CD4-positive, alpha-beta T cell treated with Interleukin-6 at 100 ng/mL for 8 hours (primary cell): ENCODE measurements at places on chromosomes 4 and X.

DNA sequence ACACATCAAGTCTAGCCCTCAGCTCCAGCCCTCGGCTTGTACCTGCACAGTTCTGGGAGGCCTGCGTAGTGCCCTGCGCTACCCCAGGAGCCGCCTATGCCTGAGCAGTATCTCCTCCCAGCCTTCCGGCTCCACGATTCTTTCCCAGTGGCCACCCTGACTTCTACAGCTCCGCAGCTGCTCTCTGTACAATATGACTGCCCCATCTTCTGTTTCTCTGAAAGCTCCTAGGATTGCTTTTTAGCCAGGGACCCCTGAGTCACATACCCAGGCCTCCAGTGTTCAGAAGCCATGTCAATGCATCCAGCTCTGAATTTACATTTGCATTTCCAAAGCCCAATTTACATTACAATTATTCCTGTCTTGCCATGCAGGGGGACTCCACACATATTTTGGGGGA lies 135.5 kb downstream of the PJA1 start:
- no peak for DNase-seq

DNA sequence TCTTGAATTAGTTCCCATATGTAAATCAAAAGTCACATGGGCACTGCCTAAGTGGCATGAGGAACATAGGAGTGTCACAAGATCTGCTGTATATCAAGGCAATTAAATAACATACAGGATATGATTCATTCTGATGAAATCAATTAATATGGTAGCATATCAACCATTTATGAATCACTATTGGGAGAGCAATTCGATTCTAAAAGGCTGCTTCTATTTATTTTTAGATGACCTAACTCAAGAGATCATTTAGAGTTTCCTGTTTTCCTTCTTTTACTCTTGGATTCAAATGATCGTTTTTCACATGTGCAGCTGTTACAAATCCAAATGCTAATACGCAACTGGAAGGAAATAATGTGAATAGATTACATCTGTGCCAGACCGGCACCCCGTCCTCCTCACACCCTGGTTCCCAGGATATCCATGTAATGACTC lies 81.9 kb downstream of the HCCS start:
- no peak for DNase-seq

DNA sequence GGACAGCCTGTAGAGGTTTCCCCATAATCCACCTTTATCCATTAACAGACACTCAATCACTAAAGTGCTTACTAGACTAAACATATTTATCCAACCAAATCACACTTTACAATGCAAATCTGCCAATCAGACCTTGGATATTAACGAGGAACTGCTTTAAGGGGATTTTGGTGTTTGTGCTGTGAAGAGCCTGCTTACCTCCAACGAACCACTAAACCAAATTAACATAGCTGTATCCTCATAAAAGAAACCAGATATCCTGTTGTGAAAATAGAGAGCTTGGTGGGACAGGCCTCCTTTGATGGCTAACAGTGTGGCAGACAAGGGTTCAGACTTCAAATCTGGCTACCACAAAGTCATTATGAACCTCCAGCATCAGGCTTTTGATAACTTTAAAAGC lies 252.6 kb upstream of the HAND2 start:
- no peak for DNase-seq

- no peak for DNase-seq
Measured at GRCh38 chrX:15500497-15500966, at the start of gene BMX. TSS of gene BMX (plus strand) at chrX:15500807. CDS start at chrX:15508354, 7,547 bp downstream.

GRCh38 chr4:127015667-127016117 lies 617.1 kb upstream of the INTU start:
- DNase-seq, result no peak

DNA sequence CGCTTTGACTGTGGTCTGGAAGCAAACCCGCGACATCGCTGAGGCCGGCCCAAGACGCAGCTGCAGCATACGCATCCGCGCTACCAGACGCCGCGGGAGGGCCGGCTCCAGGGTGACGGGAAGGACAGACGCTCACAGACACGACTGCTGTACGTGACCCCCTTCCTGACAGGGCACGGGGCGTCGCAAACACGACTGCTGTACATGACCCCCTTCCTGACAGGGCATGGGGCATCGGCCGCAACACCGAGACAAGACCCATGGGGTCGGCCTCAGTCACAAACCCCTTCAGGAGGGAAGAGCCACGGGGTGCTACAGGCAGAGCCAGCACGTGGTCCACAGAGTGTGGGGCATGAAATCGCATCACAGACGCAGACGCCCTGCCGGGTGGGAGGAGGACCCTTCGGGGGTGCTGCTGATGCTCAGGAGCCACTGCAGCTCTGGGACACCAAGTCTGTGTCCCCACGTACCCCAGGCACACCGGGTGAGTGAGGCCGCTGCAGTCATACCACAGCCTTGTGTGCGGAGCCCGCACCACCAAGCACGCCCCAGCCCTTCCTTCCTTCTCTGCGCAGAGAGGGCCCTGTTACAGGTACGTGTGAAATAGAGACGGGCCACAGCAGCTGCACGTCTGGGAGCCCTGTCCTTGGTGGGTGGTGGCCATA lies 38.7 kb upstream of the CPLX1 start:
- DNase-seq, result no peak

GRCh38 chr4:67134616-67135015 lies 410.7 kb downstream of the CENPC start:
- no peak for DNase-seq
